ENCODE measurements at places on chromosomes 4 and X.

- no peaks in the 10 kb centered on the region for H3K36me3 ChIP-seq
- no peak overlapping the region for H3K4me3 ChIP-seq
- no peak for DNase-seq
- H3K27ac ChIP-seq = no peak overlapping the region
- H3K27me3 ChIP-seq = no peaks in the 10 kb centered on the region
- no peaks in the 10 kb centered on the region for H3K4me1 ChIP-seq
Measured at GRCh38 chr4:165403048-165403447, 24.2 kb downstream of the CPE start.

DNA sequence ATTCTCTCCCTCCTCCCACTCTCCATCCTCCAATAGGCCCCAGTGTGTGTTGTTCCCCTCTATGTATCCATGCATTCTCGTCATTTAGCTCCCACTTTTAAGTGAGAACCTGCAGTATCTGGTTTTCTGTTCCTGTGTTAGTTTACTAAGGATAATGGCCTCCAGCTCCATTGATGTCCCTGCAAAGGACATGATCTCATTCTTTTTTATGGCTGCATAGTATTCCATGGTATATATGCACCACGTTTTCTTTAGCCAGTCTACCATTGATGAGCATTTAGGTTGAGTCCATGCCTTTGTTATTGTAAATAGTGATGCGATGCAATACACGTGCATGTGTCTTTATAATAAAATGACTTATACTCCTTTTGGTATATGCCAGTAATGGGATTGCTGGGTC is 100.3 kb upstream of the USP9X start:
- H3K4me3 ChIP-seq = no peak overlapping the region
- H3K4me1 ChIP-seq = no peaks in the 10 kb centered on the region
- DNase-seq = no peak
- H3K27ac ChIP-seq = no peak overlapping the region

GRCh38 chr4:138804711-138805110 is 210.9 kb upstream of the NOCT start:
- no peak overlapping the region for H3K4me3 ChIP-seq
- H3K27ac ChIP-seq = no peak overlapping the region
- no peaks in the 10 kb centered on the region for H3K36me3 ChIP-seq

DNA sequence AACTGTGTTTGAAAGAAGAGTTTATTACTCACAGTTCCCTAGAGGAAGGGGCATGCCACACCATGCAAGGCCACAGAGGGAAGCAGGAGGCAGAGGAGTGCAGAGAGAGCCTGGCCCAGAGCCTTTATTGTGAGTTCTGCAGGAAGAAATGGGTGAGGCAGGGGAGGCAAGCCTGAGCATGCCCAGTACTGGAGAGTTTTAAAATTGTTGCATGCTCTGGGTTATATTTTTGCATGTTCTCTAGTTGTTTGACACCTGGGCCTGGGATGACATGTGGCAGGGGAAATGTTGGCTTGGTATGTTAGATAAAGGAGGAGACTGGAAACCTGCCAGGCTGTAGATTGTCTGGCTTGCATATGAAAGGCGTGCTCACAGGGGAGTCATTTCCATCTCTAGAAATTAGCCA is 19.7 kb upstream of the CRMP1 start:
- no peaks in the 10 kb centered on the region for H3K27me3 ChIP-seq
- no peaks in the 10 kb centered on the region for H3K4me1 ChIP-seq
- no peaks in the 10 kb centered on the region for H3K36me3 ChIP-seq
- H3K4me3 ChIP-seq = no peak overlapping the region

GRCh38 chrX:107753187-107753586 is 22.4 kb downstream of the TSC22D3 start:
- H3K27ac ChIP-seq = no peak overlapping the region
- H3K4me3 ChIP-seq = no peak overlapping the region
